ENCODE measurements at places on chromosomes 16 and 17. TPM values are rescaled to one million over a fixed set of nuclear protein-coding genes. Genes with fewer than 3 reads are reported as not detected.

Gene NKD1
- polyA plus RNA-seq: 7.0 TPM

GRCh38 chr17:3915995-3916696, at the start of gene P2RX1:
Gene P2RX1 (minus strand): TSS chr17:3916465. CDS start chr17:3916225, 240 bp downstream.
- DNase-seq: no peak

- no peak for DNase-seq
These were observed 223.1 kb upstream of the MAF start for GRCh38 chr16:79823639-79824038.

- no peak for DNase-seq
These were observed 17.7 kb downstream of the NLRC5 start for GRCh38 chr16:57007050-57007449.

Gene NACA2
- polyA plus RNA-seq: 55.4 TPM

Gene GPR142
- polyA plus RNA-seq: 0.74 TPM

DNA sequence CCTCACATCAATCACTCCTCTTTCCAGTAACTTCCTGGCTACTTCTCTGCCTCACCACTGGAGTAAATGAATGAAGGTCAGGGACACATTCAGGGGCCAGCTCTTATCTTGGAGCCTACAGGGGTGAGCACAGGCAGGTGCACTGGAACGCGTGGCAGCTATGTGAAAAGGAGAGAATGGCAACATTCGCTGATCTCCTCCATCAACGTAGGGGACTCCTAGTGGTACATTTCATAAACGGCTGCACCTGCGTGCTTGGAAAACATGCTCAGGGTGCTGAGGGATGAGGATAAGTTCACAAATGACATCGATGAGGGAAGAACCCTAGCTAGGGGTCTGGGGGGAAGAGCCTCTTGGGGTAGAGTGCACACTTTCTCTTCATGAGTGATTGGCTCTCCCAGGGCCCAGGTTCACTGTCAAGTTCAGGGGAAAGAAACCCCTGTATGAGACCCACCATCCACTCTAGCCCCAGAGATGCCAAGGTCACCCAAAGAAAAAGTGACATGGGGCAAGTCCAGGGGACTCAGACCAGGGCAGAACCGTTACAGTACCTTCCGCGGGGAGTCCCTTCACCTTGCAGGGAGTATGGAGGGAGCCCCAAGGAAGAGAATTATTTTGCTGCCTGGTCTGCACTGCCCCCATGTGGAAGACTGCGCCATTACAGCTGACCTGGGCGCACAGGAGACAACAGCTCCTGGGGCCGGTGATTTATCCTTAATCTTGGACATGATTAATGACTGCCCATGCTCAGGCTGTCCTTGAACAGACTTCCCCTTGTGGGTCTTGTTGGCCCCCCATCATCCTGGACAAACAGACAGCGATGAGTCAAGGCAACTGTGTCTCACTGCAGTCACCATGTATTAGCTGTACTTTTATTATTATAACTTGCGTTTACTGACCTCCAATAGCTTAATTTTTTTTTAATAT, 30.1 kb downstream of the VAC14 start:
- peak; percentile 60 for DNase-seq

GRCh38 chr17:82457073-82457928, 1.2 kb upstream of the NARF start:
- DNase-seq: no peak

Gene OR4D1
- polyA plus RNA-seq: not detected

Measured in muscle of arm (tissue), 14 donors.